ENCODE measurements at places on chromosomes 4 and X.
A peak's percentile ranks its signal among the peaks of the same experiment; 100 is the strongest.

- DNase-seq = no peak
Observed at GRCh38 chrX:104310657-104311254, 56.0 kb upstream of the ESX1 start.

- no peak for DNase-seq
Observed at GRCh38 chr4:185219551-185220344, 10.3 kb downstream of the SNX25 start.

- DNase-seq = peak; percentile 87
Observed at GRCh38 chr4:53908661-53909078, 155.7 kb downstream of the CHIC2 start.

- DNase-seq = no peak
Observed at GRCh38 chr4:150799207-150799606, 215.9 kb downstream of the LRBA start.

DNA sequence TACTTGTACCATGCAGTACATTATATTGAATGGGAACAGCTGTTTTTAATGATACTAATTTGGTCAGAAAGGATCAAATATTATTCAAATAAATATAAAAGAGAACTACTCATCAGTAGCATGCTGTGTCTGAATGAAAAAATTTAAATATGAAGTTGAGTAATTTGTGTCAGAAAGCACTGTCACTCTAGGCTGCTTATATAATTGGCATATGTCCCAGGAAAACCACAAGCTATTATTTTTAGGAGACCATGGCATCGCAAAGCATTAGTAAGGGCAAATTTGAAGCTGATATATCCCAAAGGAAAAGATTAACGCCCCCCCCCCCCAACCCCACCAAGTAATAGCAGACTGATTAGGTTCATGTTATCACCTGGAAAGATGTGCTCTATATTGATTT is 388.5 kb upstream of the SPANXN4 start:
- DNase-seq = no peak

- DNase-seq = no peak
Observed at GRCh38 chr4:9384126-9384525, 21.2 kb downstream of the USP17L30 start.

DNA sequence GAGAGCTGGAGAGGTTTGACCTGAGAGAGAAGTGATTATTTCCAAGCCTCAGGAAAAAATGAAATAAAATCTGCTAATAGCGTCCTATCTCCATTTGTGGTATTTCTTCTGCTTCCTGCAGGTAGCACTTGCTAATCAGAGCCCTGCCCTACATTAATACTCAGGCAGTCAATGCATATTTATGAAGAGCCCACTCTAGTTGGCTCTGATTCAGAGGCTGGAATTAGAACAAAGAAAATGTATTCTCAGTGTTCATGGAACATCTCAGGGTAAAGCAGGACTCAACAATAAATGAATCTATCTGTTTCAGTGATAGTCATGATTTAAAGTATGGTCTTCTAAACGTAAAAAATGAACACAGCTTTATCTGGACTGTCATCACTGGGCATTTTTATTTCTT is 1.4 kb upstream of the ATP8A1 start:
- no peak for DNase-seq

- no peak for DNase-seq
Observed at GRCh38 chr4:173547889-173548288, 17.9 kb upstream of the HAND2 start.

GRCh38 chr4:3716631-3717235 is 49.5 kb upstream of the ADRA2C start:
- DNase-seq = no peak

GRCh38 chrX:11108253-11108941 is 2.7 kb upstream of the HCCS start:
- DNase-seq = no peak

DNA sequence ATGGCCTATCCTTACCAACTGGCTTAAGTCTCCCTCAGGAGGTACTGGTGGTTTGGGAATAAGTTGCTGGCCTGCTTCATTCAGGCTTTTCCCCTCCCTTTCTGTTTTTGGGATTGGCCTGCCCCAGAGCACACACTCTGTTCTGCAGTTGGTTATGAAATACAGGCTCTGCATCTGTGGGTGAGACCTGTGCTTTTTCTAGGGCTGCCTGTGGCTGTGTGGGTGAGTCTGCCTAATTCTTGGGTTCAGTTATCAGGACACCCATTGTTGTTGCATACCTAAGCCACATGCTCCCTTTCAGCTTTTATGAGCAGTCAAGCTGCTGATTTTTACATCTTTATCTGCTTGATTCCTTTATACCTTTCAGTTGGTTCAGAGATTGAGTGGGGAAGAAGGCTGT is 19.0 kb upstream of the CWH43 start:
- no peak for DNase-seq

DNA sequence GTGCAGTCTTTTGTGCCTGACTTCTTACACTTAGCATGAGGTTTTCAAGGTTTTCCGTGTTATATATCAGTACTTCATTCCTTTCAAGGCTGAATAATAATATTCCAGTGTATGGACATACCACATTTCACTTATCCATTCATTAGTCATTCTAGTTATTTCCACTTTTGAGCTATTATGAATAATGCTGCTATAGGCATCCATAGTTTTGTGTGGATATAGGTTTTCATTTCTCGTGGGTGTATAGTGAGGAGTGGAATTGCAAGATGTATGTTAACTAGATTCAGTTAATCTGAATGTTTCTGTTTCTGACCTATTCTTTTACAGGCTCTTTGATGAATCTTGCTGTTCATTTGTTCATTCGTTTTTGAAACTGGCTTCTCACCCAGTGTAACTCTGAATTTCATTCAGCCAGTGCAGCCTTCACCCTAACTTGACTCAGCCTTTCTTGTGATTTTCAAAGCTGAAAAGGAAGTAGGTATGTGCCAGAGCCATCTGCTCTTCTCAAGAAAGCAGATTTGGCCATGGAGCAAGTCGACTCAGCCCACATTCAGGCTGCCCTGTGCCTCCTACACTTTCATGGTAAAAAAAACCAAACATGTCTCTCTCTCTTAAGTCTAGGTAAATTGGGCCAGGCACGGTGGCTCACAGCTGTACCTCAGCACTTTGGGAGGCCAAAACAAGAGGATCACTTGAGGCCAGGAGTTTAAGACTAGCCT is 56.3 kb upstream of the NOCT start:
- no peak for DNase-seq

DNA sequence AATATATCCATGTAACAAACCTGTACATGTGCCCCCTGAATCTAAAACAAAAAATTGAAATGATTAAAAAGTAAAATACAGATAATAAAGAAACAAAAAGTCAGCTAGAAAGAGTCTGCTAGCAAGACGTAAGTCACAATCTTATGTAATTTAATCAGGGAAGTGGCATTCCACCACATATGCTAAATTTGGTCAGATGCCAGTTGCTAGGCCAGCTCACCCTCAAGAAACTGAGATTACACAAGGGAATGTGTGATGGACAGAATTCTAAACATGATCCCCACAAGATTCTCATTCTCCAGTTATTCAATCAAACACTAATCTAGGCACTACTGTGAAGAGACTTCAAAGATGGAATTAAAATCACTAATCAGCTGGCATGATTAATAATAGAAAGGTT is 689.3 kb downstream of the CENPC start:
- DNase-seq = peak; percentile 59

- no peak for DNase-seq
Observed at GRCh38 chr4:128454881-128455280, 167.3 kb upstream of the PGRMC2 start.

- DNase-seq = no peak
Observed at GRCh38 chr4:153181700-153182099, 22.5 kb upstream of the TRIM2 start.

DNA sequence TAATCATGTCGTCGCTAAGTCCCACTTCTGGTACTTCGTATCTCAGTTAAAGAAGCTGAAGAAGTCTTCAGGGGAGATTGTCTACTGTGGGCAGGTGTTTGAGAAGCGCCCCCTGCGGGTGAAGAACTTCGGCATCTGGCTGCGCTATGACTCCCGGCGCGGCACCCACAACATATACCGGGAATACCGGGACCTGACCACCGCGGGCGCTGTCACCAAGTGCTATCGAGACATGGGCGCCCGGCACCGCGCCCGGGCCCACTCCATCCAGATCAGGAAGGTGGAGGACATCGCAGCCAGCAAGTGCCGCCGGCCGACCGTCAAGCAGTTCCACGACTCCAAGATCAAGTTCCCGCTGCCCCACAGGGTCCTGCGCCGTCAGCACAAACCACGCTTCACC is 11.3 kb downstream of the PNCK start:
- no peak for DNase-seq

DNA sequence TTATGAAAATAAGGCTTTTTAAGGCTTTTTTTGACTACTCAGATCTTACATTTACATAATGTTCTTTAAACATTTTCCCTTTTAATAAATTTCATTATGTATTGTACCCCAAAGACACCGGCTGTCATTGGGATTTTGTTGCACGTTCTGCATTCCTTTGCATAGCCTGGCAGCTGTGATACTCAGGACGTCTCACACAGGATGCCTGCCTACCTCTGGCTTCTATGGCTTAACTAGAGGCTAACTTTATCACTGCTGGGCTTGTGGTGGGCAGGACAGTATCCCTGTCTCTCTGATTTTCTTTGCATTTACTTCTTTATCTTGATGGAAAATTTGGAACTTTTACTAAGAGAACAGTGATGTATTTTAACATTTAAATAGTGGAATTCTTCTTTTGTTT is 147.8 kb downstream of the BMPR1B start:
- no peak for DNase-seq

- no peak for DNase-seq
Observed at GRCh38 chr4:96035727-96036126, 195.8 kb downstream of the PDHA2 start.

DNA sequence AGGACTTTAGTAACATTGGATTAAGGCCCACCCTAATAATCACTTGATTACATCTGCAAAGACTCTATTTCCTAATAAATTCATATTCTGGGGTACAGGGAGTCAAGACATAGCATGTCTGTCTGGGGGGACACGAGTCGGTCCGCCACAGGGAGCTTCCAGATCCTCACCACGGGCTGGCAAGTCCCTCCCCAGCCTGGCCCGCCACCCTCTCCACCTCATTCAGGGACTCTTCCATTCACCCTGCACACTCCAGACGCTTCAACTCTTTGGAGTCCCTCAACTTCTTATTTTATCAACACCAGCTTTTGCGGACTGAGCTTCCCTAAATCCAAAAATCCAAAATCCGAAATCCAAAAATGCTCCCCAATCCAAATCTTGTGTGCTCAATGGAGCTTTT is 71.2 kb downstream of the DCTD start:
- DNase-seq = no peak

DNA sequence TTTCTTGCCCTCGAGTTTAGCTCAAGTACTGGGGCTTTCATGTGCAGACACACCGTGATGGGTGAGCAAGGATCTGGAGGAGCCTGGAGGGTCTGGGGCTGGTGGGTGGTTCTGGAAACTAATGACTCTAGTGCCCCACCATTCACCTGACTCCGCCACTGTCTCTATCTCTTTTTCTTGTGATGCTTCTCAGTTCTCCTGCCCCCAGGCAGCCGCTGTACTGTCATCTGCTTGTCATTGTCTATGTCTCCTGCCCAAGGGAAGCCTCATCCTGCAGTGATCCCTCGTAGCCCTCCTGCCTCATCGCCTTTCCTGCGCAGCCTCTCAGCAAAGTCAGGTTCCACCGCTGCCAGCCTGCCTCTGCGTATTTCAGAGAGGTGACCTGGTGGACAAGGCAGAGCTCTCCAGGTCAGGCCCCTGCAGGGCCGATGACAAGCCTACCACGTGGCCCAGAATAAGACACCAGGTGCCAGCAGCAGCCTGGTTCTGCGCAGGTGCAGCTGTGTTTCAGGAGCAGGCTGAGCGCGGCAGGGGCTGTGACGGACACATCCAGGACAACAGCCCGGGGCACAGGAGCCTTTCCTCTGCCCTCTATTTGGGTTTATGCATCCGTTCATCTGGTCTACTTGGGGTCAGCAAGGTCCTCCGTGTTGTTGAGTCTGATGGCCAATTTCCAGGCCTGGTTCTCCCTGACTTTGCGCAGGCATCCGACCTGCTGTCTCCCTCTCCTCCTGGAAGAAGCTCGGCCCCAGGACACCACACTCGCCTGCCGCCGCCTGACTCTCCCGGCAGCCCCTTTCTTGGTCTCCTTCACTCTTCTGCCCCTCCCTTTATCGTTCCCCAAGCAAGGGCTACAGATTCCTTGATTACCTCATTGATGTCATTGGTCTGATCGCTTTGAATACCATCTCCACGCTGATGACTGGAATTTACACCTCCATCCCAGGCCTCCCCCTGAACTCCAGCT is 30.9 kb upstream of the CDKN2AIP start:
- DNase-seq = no peak

DNA sequence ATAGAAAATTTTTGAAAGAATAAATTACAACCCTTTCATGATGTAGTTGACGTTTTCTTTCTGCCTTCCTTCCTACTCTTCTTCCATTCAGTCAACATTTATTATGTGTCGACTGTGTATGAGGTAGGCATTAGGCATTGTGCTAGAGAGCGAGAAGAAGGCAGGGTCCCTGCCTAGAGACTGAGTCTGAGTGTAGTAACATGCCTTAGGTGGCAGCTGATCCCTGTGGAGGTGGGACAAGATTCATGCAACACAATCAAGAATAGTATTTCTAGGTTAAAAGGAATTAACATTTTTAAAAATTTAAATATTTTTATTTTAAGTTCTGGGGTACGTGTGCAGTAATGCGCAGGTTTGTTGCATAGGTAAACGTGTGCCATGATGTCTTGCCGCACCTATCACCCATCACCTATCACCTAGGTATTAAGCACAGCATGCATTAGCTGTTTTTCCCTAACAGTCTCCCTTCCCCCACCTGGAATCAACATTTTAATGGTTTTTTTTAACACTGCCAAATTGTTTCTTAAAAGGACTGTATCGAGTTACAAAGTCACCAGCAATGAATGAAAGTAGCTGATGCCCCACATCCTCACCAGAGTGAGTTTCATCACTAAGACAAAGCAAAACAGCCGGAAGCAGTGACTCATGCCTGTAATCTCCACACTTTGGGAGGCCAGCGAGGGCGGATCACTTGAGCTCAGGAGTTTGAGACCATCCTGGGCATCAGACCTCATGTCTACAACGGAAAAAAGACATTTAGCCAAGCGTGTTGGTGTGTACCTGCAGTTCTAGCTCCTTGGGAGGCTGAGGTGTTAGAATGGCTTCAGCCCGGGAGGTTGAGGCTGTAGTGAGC is 84.0 kb downstream of the WWC2 start:
- DNase-seq = peak; percentile 70

DNA sequence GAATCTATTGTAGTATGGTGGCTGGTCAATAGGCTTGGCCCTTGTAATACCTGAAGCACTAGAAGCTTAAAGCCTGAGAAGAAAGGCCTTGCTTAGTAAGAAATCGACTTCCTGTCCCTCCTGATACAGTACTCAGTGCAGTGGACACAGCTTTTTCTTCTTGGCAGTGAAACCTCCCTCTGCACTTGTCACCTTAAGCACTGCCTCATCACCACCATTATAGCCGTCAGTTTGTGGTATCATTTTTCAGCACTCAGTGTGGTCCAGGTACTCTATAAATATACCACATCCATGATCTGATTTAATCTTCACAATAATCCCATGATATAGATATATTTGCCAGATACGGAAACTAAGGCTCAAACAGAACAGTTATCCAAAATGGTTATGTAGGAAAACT is 75.2 kb downstream of the PALLD start:
- DNase-seq = no peak

GRCh38 chrX:39440799-39441284 is 639.6 kb downstream of the MID1IP1 start:
- no peak for DNase-seq

Measured in HCEC 1CT (cell line).